ENCODE measurements at places on chromosomes 12 and 14. TPM values are rescaled to one million over a fixed set of nuclear protein-coding genes. Genes with fewer than 3 reads are reported as not detected.

DNA sequence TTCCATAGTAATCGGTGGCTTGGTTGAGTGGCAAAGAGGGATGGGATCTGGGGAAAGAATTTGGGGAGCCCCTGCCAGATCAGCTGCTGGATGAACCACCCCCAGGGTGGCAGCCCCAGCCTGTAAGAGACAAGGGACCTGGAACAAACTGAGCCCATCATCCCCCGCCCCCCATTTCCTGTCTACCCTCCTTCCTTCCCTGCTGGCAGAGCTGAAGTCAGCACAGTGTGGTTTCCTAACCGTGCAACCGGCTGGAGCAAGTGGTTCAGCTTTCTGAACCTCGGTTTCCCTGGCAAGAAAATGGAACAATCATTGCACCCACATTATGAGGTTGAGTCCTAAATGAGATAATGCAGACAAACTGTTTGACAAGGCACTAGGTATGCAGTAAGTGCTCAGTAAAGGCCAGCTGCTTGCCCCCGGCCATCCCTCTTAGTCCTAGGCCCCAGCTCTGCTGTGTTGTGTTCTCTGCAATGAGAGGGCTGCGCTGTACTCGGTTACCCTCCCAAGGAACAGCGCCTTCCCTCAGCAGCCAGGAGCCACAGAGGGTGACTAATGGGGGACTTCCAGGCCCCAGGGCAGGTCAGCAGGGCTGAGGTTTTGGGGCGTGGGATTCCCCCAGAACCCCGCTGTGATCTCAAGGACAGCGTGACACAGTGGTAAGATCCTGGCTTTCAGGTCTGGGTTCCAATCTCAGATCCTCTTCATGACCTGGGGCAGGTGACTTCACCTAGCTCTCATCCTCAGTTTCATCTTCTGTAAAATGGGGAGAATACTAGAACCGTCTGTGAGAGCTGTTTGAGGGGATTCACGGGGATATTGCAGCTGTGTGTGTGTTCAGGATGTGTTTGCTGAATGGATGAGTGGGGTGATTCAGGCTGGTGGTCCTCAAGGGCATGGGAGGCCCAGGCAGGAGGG, 16.5 kb downstream of the SELPLG start:
- DNase-seq: peak; percentile 92

GRCh38 chr14:92932448-92933395, 9.8 kb downstream of the CHGA start:
- no peak for DNase-seq

- DNase-seq: no peak
These were observed 107.1 kb downstream of the PPM1H start for GRCh38 chr12:62827855-62828254.

- no peak for DNase-seq
These were observed 5.0 kb downstream of the BEST3 start for GRCh38 chr12:69694123-69694522.

- DNase-seq: no peak
These were observed 89.0 kb upstream of the TRAF3 start for GRCh38 chr14:102688290-102688689.

DNA sequence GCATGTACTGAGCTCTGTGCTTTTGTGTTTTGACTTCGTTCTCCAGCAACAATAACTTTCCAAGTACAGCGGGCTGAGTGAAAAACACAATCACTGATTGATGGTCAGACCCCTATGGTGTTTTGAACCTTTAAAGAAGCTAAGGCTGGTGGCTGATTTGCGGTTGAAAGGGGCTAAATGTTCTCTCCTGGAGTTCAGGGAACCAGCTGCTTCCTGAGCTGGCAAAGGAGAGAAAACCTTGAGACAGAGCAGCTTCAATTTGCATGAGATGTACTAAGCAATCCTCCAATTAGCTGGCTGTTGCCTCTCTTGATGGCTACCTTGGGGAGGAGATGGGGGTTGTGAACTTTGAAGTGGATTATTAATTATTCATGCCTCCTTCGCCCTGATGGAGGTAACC, 546.7 kb upstream of the SEL1L start:
- no peak for DNase-seq

The GUCY2C gene
- total RNA-seq: not detected

The DCN gene
- total RNA-seq: not detected

The AMN gene
- 0.72 TPM for total RNA-seq

DNA sequence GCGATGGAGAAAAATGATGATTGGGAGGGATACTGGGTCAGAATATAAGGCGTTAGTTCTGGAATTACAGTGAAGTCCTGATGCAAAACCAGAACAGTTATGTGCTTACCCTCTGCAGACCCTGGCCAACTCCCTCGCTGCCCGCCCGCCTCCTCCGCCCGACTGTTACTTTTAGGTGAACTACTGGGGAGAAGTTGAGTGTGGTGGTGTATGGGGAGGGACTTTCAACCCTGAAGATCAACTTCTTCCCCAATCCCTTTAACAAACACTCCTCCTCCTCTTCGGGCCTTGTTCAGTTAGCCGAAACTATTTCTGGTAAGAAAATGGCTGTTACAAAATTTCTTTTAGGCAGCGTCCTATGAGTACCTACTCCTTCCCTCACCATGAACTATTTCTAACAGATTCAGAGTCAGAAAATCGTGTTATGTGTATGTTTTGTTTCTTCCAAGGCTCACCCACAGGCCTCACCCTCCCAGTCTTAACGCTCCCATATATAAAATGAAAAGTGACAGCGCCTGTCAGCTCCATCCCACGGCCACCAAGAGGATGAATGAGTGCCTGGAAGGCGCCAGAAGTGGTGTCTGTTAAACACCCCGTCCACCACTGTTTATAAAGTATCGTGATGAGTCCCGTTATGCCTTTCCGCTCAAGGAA, 1.3 kb downstream of the FBXO33 start:
- no peak for DNase-seq

The TSPAN8 gene
- total RNA-seq: not detected

DNA sequence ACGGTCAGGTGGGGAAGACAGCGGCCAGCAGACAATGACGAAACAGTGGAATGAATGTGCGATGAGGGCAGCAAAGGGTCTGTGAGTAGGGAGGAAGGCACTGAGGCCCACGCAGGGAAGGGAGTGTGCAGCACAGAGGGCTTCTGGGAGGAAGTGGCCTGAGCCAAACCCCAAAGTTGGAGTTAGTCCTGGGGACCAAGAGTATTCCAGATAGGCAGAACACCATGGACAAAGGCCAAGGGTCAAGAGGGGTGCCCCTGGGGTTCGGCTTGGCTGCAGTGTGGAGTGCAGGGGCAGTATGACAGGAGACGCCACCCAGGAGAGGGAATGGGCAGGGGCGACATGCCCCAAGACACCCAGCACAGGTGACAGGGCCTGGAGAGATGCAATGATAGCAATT, 58.8 kb downstream of the CHGA start:
- no peak for DNase-seq

The CLEC9A gene
- not detected for total RNA-seq

DNA sequence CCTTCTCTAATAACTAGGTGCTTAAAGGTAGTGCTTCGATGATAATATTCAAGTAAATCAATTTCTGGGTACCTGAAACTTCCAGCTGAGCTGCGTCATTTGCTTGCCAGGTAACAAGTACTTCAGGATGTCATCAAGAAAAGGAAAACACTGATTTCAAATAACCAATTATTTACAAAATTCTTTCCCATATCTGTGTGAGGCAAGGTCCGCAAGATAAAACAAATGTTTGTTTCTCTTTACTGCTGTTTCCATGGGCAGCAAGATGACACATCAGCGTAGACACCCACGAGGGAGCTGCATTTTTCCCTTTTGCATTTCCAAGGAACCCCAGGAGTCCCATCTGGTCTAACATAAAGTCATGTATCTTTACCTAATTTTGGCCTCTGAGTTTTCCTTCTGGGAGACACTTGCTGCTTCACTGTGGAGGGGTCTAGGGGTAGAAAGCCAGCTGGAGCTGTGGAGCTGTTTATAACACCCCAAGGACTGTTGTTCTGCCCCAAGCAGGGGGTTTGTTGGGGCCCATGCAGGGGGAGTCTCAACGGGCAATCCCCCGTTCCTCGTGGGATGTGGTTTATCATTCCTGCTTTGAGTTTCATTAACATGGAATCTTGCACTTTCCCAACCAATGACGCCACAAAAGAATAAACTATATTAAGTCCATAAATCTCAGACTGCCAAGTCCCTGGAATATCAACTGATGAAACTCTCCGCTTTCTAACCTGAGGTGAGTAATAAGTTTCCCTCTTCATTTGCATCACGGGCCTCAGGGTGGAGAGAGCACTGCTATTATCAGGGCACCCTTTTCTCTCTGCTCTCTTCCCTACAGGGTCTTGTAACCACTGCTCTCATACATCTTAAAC, 112.8 kb upstream of the PELI2 start:
- no peak for DNase-seq

GRCh38 chr12:60216226-60216625, 620.4 kb downstream of the SLC16A7 start:
- no peak for DNase-seq

DNA sequence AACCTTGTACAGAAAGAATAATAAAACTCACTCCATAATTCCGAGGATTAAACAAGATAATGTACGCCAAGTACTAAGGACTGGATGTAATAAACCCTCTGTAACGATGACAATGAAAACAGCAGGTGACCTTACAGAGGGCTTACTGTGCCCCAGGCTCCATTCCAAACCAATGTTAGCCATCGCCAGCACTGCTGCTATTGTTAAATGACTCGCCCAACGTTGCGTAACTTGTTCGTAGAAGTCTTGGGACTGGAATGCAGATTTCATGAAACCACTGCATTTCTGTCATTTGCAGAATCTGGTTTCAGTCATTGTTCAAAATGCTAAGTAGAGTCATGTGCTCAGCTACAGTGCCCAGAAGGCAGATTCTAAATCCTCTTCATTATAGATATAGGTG, 728 bp upstream of the STON2 start:
- no peak for DNase-seq

- no peak for DNase-seq
These were observed 195.7 kb downstream of the AKAP6 start for GRCh38 chr14:32524609-32525375.

DNA sequence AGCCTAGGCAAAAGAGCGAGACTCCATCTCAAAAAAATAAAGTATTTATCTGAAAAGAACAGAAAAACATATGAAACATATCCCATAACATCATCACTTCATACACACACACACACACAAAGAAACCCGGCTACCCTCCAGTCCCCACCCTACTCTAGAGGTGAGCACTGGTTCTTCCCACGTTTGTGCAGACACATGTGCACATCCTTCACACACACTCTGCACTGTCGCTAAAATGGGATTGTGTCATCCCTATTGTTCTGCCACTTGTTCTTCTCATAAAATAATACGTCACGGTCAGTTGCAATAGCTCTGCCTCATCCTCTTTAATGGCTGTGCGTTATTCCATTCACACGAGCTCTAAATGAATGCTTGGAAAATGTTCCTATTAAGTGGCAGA, 85.9 kb upstream of the ANO2 start:
- DNase-seq: no peak

- no peak for DNase-seq
These were observed 201.4 kb upstream of the EEA1 start for GRCh38 chr12:93130366-93131054.

GRCh38 chr12:95201056-95201670, 16.1 kb downstream of the FGD6 start:
- no peak for DNase-seq

The BIN2 gene
- 34.2 TPM for total RNA-seq

- no peak for DNase-seq
These were observed 1.3 kb downstream of the GOLT1B start for GRCh38 chr12:21502872-21503271.

The NAV3 gene
- total RNA-seq: not detected

GRCh38 chr14:68506645-68507419, 286.0 kb downstream of the ZFP36L1 start:
- DNase-seq: no peak

GRCh38 chr12:62986844-62987243, 51.9 kb upstream of the PPM1H start:
- no peak for DNase-seq

- DNase-seq: no peak
These were observed 3.8 kb downstream of the CCDC88C start for GRCh38 chr14:91413547-91414474.

DNA sequence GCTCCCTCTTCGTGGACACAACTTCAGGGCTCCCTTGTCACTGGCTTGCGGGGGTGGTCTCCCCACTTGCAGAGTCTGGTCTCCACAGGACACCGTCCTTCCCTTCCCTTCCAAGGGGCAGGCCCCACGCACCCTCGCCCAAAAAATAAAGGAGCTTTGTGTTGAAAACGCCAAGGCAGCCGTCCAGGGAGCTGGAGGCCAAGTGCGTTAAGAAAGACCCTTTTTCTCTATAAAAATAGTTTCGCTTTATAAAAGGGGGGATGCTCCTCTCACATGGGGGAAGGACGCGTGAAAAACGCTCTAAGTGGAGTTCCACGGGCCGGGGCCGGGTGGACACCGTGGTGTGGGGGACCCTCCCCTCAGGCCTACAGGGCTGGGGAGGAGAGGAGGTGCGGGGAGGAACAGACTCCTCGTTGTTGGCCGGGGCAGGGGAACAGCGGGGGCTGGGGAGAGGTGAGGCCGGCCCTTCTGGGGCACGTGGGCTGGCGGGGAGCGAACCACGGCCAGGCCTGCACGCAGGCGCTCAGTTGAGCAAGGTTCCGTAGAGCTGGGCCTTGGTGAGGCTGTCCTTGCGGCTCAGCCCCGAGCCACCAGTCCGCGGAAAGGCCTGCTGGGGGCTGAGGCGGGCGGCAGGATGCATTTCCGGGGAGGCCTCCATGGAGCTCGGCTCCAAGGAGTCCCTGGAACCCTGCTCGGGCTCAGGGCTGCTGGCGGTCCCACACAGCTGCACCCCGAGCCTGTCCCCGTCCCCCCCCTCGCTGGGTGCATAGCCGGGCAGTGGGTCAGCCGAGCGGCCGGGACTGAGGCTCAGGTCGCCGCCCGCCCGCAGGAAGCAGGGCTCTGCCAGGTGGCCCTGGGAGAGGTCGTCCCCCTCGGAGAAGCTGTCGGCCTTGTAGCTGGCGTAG, 49.5 kb downstream of the BEGAIN start:
- DNase-seq: no peak

DNA sequence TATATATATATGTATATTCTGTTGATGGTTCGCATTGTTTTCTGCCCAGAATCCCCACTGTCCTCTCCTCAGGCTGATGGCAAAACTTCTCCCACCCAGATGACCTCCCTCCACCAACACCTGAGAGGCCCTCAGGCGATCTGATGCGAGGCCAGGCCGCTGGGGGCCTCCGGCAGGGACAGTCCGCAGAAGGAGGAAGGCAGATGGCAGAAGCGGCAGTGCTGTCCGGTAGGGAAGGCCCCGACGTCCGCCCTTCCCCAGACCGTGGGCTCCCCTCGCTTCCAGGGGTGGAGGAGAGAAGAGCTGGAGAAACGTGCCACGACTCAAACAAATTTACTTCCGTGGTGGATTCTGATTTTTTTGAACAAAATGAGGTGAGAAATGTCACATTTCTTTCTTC, 178.3 kb upstream of the RGS6 start:
- DNase-seq: no peak

The MANSC4 gene
- total RNA-seq: not detected

Measured in activated naive CD8-positive, alpha-beta T cell treated with anti-CD3 and anti-CD28 coated beads for 36 hours (primary cell).